ENCODE measurements at places on chromosomes 1 and 21.

DNA sequence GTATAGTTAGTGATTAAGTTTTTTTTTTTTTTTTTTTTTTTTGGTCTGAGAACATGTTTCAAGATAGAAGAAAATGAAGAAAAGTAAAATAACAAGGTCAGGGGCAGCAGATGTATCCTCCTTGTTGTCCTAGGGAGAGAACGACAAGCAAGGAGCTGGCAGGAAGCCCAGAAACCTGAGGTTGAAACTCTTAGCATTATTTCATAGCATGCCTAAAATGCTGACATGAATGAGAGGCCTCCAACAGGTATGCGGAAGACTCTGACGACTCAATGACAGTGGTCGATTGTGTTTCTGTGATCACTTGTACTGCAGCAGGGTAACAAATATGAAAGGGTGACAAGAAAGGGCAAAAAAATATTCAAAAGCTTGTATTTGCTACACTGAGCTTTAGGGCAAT is 415.9 kb downstream of the PLA2G4A start:
- peak; percentile 87 for DNase-seq

DNA sequence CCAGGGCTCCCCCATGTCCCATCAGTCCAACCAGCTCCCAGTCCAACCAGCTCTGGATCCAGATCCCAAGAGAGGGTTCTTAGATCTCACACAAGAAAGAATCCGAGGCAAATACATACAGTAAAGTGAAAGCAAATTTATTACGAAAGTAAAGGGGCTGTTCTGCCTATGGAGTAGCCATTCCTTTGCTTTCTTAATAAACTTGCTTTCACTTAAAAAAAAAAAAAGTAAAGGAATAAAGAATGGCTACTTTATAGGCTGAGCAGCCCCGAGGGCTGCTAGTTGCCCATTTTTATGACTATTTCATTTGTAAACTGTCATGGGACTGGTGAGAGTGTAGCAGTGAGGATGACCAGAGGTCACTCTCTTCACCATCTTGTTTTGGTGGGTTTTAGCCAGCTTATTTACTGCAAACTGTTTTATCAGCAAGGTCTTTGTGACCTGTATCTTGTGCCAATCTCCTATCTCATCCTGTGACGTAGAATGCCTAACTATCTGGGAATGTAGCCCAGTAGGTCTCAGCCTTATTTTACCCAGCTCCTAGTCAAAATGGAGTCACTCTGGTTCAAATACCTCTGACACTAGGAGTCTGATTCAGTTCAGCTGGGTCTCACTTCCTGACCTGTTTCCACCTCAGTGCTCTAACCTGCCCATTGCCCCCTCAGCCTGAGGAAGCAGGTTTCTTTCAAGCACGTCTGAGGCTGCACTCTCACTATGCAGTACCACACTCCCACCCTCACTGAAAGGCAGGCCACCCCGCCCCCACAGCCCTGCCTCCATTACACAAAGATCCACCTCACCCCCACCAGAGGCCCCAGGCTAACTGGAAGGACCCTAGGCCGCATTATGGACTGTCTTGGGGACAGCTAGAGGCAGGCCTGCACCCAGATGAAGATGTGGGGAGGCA is 26.5 kb upstream of the ATP2B4 start:
- DNase-seq = no peak

GRCh38 chr1:203351037-203351625 is at the start of gene FMOD:
FMOD (minus strand) TSS chr1:203351122; CDS start chr1:203348270, 2,852 bp downstream.
- DNase-seq = no peak

DNA sequence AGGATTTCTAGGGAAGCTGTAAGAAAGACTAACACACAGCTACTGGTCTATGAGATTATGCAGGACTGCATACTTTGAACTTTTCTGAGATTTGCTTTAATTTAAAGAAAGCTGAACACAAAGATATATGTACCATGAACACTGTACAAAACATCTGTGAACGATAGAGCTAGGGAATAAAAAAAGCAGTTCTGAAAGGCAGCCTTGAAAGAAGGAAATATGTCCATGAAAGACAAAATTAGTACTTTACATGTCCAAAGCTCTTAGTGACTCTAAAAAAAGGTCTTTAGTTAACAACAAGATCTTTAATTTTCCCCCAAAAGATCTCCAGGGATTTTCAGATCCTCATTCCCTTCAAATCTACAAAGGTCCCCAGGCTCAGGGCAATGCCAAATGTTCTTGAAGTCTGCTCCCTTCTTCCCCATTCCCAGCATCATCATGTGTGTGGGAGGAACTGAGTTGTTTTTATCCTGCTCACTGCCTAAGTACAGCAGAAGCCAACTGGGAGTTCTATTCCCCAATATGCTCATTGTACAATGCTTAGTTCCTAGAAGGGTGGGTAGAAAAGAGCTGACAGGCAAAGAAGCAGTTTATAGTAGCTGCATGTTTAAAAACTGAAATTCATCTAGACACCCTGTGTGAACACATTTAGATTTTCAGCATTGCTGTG is 60.1 kb upstream of the PTCH2 start:
- no peak for DNase-seq

DNA sequence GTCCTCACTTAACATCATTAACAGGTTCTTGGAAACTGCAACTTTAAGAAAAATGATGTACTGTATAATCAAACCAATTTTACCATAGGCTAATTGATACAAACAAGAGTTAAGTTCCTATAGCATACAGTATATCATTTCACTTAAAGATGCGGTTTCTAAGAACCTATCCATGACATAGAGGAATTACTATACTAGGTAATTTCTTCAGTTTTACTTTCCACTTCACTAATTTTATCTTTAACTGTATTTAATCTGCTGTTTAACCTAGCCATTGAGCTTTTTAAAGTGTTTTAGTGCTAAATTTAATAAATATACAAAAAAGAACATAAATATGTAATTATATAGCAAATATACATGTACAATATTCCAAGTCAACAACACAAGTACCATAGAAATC is 28.3 kb downstream of the SLC19A2 start:
- DNase-seq = no peak

GRCh38 chr1:8438489-8438888 is 120.6 kb downstream of the SLC45A1 start:
- DNase-seq = no peak

- no peak for DNase-seq
Measured at GRCh38 chr1:243621973-243622372, 228.1 kb downstream of the AKT3 start.

GRCh38 chr1:158943059-158943458 is 11.7 kb downstream of the PYHIN1 start:
- no peak for DNase-seq

DNA sequence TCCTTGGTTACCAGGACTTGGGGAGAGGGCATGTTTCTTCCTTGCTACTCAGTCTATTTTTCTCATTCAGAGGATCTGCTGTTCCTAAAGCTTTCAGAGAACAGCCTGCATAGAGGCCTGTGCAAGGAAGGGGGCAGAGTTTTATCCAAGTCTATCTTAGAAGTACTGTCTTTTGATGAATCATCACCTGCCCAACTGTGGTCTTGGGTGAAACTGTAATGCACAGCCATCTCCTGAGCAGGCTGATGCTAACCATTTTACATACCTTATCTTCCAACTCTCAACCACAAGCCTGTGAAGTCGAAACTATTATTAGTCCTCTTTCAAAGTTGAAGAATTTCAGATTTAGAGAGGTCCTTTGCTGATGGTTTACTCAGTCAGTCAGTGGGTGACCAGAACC is 368.0 kb downstream of the HHAT start:
- no peak for DNase-seq

- DNase-seq = peak; percentile 32
Measured at GRCh38 chr1:92482665-92483609, 3.8 kb downstream of the GFI1 start.

- DNase-seq = no peak
Measured at GRCh38 chr1:23273450-23274133, 56.3 kb upstream of the HTR1D start.

DNA sequence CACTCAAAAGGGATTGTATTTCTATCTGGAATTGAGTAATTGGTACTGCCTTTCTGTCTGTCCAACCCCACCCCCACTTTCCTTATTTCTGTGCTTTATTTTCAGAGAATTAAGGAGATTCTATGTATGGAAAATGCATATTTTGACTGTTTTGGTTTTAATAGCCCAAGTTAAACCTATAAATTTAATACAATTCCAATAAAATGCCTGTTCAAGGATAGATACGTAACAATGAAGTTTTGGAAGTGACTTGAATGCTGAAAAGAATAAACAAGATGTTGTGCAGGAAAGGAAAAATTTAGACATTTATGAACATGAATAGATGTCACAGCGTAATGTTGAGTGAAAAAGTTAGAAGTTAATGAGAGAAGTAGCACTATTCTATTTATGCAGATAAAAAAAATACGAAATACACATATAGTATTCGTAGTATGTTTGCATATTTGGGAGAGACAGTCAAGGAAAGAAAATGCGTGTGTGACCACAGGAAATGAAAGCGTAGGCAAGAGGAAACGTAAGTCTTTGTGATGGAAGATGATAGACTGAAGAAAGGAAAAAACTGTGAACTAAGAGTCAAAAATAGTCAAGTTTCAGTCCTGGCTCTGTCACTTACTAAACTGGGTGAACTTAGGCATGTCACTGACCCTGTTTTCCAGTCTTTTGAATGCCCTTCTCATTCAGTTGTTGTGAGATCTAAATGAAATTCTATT is 62.1 kb downstream of the MEF2D start:
- DNase-seq = peak; percentile 40

- DNase-seq = no peak
Measured at GRCh38 chr1:211781260-211781659, 49.3 kb downstream of the LPGAT1 start.

GRCh38 chr1:59092126-59092525 is 204.8 kb upstream of the FGGY start:
- no peak for DNase-seq

GRCh38 chr1:93765099-93765498 is 83.5 kb upstream of the BCAR3 start:
- no peak for DNase-seq

- DNase-seq = no peak
Measured at GRCh38 chr21:18248171-18248570, 3.5 kb downstream of the CHODL start.

DNA sequence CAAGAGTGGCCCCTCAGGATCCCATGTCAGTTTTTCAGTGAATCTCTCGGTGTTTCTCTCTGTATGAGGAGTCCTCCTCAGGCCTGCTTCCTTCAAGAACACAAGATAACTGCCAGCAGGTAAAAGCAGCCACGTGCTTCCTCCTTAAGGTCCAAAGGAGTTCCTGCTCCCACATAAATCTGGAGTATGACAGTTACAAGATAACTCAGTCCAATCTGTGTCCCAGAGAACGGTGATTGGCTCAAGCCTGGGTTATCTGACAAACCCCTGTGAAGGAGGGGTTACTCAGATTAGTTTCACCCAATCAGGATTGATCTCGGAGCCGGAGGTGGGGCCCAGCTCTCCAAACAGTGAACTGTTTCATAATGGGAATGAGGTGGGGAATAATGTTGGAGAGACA is 5.8 kb upstream of the ANKRD13C start:
- DNase-seq = no peak

- DNase-seq = no peak
Measured at GRCh38 chr1:230905733-230906132, 37.4 kb upstream of the C1orf198 start.

GRCh38 chr1:51950701-51951100 is 39.8 kb downstream of the RAB3B start:
- DNase-seq = no peak

DNA sequence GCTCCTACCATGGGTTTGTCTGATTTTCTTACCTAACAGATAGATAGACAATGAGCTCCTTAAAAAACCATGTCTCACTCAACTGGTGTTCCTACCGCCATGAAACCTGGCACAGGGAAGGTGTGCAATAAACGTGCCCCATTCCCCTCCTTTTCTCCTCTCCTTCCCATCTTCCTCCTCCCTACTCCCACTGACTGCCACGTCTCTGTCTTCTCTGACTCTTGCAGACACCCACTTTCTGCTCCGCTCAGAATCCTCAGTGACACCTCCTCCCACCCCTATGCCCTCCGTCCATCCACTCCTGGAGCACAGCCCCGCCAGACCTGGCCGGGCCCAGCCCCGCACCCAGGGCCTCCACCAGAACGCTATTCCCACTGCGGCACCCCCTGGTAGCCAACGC is 52.9 kb downstream of the HMGB4 start:
- DNase-seq = no peak

DNA sequence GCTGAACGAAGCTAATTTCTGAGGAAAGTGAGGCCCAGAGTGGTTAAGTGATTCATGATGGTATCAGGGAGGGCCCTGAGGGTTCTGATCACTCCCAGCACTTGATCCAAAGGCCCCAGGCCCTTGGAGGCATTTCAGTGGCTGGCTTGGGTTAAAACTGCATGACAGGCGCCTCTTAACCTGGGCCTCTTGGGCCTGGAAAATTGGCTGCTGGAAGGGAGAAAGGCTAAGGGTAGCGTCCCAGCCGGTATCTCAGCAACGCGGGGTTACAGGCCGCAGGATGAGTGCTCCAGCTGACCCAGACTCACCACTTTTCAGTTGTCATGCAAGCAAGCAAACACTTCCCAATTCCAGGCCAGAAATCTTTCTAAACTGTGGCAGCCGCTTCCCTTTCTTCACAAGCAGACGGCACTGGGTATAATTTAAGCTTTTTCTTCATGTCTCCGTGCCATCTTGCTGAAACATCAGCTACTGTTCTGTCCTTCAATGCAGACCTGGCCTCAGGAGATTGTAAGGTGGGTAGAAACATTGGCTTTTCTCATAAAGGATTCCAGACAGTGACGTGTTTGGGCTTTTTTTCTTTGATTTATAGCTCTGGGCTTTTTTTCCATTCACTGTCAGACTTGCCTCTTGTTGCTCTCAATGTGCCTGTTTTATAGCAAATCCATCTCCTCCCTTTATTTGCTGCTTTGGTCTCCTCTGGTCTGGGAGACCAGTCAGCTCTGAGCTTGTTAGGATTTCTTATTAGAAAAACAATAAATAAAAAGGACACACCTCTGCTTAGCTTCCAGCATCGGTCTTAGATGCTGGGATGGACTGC is 229.1 kb downstream of the KCNJ6 start:
- no peak for DNase-seq

GRCh38 chr1:214187933-214188332 is 93.0 kb upstream of the SMYD2 start:
- DNase-seq = no peak

DNA sequence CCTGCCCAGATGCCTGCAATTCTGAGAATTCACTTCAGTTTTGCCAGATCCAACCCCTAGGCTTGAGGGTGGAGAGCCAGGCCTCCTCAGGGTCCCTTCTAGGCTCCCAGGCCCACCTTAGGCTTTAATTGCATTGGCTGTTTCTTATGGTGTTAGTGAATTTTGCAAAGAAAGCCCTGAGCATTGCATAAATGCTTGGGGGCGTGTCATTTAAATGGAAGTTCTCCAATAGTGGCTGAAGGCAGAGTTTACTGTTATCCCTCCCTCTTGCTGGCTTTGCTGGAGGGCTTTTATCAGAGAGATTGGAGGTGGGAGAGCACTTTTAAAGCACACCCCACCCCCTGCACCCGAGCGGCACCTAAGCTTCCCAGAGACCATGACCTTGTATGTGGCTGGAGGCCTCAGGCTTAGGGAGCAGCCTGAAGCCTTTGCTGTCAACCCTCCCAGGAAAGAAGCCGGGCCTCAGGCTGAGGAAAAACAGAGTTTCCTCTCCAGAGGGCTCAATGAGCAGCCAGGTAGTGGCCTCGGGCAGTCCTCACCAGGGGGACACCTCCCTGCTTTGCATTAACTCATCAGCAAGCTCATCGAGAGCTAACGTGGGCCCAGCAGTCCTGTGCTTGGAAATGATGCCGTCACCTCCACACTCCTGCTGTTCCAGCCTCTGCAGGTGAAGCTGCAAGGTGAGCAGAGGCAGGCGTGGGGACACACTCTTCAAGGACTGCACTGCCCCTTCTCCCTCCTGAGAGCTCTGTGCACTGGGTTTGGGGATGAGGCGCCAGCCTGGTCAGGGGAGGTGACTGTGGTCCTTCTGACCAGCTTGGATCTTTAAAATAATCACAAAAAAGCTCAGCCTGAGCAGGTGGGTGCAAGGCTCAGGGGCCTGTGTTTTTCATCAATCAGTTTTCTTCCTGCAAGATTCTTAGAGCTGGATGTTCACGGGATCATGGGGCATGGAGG is 58.0 kb downstream of the STUM start:
- peak; percentile 19 for DNase-seq

Measured in NCI-H526 treated with DMSO at 0.1 percent for 48 hours (cell line).